Left ventricle myocardium inferior (tissue), 1 donor: ENCODE measurements at places on chromosomes 2 and 18.

- no peak for DNase-seq
These were observed 285.4 kb downstream of the ZEB2 start for GRCh38 chr2:144234542-144234871.

DNA sequence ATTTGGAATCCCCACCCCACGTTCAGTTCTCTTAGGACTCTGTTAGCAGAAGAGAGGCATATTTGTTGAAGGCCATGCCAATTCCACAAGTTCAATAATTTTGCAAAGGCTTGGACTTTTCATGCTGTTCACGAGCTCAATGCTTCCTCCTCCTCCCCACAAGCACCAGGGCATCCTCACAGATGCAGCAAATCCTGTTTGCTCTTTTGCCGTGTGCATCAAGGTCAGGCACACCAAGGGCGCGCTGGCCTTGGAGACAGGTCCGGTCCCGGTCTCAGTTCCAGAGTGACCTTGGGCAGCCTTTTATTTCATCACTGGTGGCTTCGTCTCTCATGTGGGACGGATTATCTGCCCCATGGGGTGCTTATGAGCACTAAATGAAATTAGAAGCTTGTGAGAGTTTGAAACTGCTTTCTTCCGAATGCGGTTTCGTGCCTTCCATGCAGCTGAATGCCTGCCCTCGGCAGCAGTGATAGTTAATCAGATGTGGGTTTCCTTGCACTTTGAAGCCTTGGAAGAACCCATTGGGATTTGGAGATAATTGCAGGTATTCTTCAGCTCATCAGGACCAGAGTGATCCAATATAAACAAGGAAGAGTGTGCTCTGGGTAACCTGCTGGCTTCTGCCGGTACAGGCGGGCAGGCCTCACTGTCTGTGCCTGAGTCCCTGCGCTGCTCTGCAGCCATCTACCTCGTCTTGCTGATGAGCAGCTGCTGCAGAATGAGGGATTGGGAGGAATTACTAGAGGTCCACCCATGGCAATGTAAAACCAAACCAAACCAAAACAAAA, 140.8 kb downstream of the SH3BP4 start:
- no peak for DNase-seq

DNA sequence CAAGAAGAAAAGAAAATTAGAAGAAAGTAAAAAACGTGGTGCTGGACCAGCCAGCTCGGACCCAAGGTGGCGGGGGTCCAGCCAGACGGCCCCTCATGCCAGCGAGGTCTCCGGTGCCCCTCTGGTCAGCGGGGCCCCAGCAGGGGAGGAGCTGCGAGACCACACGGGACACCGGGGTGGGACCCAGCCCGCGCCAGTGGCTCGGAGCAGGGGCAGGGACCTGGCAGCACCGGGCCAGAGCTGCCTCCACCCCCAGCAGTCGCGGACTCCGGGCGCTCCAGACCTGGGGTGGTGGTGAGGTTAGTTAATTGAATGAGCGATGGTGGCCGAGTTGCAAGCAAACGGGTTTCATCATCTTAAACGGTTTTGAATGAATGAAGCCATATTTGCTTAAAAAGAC, 289.9 kb upstream of the MC4R start:
- no peak for DNase-seq

- no peak for DNase-seq
These were observed 188.7 kb downstream of the RTP5 start for GRCh38 chr2:242058116-242058680.

GRCh38 chr2:9975805-9976447, 24.4 kb downstream of the GRHL1 start:
- DNase-seq, result no peak

DNA sequence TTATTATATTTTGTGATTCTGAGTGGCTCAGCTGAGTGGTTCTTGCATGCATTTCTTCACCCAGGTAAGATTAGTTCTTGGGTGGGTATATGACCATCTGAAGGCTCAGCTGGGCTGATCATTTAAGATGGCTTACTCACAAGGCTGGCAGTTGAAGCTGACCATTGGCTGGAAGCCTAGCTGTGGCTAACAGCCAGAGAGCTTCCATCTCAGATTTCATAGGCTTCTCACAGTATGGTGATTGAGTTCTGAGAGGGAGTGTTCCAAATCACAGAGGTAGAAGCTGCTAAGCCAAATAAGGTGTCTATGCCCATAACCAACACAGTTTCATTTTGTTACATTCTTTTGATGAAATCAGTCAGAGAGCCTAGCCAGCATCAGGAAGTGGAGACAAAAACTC, 117.4 kb upstream of the RPRM start:
- DNase-seq, result no peak

DNA sequence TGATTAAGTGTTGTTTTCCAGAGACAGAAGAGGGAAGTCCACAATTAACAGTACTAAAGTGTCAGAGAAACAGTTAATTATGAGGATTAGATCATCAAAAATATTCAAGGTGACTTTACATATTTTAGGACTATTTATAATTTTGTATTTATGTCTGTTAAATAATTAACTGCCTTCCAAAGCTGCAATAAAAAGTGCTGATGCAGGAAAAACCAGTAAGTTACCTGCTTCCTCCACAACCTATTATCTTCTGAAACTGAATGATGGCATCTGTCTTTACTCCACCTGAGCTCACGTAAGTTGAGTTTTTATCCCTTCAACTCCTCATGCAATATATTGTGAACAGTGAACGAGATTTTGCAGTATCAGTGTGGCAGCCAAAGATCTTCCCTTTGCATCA, 570.7 kb downstream of the THSD7B start:
- DNase-seq, result no peak

- DNase-seq, result no peak
These were observed 7.6 kb downstream of the CNDP1 start for GRCh38 chr18:74541703-74542555.

GRCh38 chr2:127083819-127084503, 23.0 kb downstream of the BIN1 start:
- DNase-seq, result peak; percentile 74

GRCh38 chr18:60134806-60135205, 235.0 kb downstream of the PMAIP1 start:
- no peak for DNase-seq

DNA sequence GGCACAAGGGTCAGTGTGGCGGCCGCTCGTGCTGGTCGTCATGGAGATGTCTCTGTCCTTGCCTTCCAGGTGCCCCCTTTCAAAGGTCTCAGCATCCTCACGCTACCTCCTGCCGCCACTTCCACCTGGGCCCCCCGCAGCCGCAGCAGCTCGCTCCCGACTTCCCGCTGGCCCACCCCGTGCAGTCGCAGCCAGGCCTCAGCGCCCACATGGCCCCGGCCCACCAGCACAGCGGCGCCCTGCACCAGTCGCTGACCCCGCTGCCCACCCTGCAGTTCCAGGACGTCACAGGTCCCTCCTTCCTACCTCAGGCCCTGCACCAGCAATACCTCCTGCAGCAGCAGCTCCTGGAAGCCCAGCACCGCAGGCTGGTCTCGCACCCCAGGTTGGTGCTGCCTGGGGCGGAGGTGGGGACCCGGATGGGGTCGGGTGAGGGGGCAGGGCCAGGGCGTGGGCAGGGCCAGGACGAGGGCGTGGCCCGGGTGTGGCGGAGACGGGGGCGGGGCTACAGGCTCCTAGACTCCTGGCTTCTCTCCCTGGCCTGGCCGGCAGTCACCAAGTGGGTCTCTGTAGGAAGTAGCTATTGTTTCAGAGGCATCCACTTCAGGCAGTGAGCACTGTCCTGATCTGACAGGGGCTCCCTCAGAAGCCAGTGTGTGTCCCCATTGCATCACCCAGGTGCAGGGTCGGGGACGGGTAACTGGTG, 223.7 kb downstream of the LOXHD1 start:
- DNase-seq, result no peak

DNA sequence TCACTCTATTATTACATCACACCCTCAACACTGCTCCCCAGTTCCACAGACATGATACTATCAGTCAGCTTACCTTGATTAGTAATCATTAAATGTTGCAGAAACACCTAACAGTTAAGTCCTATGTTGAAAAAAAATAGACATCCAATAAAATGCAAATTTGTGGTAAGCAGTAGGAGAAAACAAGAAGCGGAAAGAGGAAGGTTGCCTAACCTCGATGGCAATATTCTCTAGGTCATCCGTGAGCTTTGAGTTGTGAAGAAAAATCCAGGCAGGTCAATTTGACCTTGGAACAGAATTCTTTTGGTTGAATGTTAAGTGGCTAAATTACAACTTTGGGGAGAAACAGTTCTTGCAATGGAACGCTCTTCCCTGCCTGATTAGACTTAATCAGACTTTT, 264.4 kb downstream of the AFF3 start:
- DNase-seq, result no peak

DNA sequence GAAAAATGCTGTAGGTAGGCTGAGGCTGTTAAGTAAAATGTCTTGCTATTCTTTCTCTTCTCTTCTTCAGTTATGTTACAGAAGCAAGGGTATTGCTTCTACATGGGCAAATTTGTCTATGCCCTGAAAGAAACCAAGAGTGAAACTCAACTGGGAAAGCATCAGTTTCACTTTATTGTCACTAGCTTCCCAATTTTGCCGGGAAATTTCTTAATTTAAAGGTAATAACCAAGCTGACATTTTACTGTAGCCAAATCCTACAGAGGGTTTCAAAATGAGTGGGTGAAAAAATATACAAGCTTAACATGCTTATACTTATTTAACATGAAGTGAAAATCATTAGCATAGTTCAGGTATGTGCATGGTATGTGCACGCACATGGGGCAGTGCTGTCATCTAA, 3.2 kb downstream of the TANK start:
- no peak for DNase-seq

GRCh38 chr2:212539072-212539880, 674 bp upstream of the ERBB4 start:
- peak; percentile 64 for DNase-seq

DNA sequence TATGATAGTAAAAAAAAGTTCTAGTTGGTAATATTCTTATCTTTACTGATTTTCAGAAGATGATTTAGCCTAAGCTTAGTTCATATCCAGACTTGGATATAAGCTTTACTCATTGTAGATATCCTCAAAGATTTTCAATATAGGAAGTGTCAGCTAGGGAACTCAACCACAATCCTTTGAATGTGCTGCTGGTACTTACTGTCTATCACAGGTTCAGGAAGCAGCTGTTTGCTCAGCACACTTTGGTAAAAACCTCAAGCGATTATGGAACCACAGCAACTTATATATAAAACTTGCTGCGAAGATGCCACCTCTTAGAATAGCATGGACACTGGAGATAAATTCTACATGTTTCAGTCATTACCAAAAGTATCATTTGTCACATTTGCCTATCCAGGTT, 60.1 kb upstream of the TNFRSF11A start:
- no peak for DNase-seq

- DNase-seq, result peak; percentile 53
These were observed 117.1 kb upstream of the DTNA start for GRCh38 chr18:34592961-34593382.

DNA sequence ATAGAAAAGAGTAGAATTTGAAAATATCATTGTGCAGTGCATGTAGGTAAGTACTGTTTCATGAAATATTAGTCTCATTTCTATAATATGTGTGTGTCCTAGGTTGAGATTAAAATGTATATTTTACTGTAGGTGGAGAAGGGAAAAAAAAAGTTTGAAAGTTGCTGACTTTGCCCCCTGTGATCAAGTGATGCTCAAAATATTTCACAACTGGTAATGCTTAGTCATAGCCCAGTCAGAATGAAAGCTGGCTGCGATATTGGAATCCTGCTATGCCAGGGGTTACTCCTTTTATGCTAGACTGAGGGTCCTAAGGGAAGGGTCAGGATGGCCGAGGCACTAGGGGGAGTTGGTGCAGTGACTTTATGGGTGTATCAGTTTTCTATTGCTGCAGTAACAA, 19.5 kb upstream of the CFAP36 start:
- no peak for DNase-seq

- no peak for DNase-seq
These were observed 18.9 kb downstream of the SMAD7 start for GRCh38 chr18:48931680-48932461.

DNA sequence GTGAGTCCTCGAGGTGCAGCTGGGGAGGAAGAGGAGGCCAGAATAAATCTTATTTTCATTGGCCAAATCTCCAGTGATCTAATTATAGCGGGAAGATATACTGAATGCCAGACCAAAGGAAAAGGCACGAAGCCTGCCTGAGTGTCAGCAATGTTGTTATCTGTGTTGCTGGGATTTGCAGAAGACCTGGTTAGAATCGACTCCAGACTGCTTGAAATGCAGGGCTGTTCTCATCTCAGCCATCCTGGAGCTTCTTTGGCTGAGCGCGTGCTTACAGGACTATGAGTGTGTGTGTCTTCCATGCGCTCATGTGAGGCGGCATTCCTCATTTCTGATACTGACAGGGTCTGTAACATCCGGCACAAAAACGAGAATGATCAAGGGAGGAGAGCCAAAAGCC, 81.2 kb downstream of the TSN start:
- no peak for DNase-seq

- no peak for DNase-seq
These were observed 38.2 kb downstream of the CELF4 start for GRCh38 chr18:37527395-37527794.

- no peak for DNase-seq
These were observed 169.5 kb upstream of the AGAP1 start for GRCh38 chr2:235324324-235324723.

DNA sequence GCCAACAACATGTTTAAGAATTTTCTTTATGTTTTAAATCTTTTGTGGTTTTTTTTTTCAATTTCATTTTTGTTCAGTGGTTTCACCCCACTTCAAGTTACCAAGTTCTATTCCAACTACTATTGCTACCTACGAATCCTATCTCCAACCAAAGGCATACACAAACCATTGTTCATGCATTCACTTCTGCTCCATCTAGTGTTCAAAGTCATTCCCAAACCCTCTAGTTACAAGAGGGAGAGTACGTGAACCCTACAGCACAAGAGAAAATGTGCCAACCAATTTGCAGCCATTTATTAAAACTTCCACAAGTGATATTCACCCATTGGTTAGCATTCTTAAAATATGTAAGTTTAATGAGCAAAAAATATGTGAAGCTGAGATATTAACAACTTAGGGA, 295.1 kb upstream of the KYNU start:
- DNase-seq, result no peak

DNA sequence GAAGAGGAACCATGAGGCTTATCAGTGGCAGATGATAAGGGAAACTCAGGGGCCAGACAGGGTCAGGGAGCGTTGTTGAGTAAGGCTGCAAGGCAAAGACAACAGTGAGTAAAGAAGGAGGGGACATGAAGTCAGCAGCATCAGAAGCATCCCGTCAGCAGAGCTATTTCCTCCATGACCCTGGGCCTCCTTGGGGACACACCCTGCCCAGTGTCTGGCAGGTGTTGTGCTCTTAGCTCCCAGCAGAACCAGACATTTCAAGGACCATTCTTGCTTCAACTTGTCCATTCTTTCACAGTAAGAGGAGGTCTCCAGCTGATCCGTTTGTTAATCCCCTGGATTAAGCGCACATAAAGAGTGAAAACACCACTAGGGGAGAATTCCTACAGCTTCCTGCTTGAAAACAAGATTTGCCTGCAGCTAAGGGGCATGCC, 88.7 kb upstream of the MEIS1 start:
- DNase-seq, result no peak
